ENCODE measurements at places on chromosomes 5 and 9. TPM values are rescaled to one million over a fixed set of nuclear protein-coding genes. Genes with fewer than 3 reads are reported as not detected.

RGS14 gene
- 8.3 TPM for total RNA-seq

ADAMTS16 gene
- 0.17 TPM for total RNA-seq

TAF11L10 gene
- not detected for total RNA-seq

PCDHB8 gene
- total RNA-seq, result not detected

PAIP2 gene
- total RNA-seq, result 47.8 TPM

C9orf152 gene
- 0.17 TPM for total RNA-seq

CYLC2 gene
- not detected for total RNA-seq

SH3TC2 gene
- 1.5 TPM for total RNA-seq

RAI14 gene
- total RNA-seq, result 107 TPM

KCNMB1 gene
- total RNA-seq, result not detected

TNFAIP8 gene
- total RNA-seq, result 49.6 TPM

HAVCR1 gene
- total RNA-seq, result 0.17 TPM

SYK gene
- total RNA-seq, result not detected

STC2 gene
- total RNA-seq, result 113 TPM
